ENCODE measurements at places on chromosomes 7 and 10. TPM values are rescaled to one million over a fixed set of nuclear protein-coding genes. Genes with fewer than 3 reads are reported as not detected.
A peak's percentile ranks its signal among the peaks of the same experiment; 100 is the strongest.

- no peak for DNase-seq
Observed at GRCh38 chr10:127881262-127881661, 11.5 kb downstream of the CLRN3 start.

DNA sequence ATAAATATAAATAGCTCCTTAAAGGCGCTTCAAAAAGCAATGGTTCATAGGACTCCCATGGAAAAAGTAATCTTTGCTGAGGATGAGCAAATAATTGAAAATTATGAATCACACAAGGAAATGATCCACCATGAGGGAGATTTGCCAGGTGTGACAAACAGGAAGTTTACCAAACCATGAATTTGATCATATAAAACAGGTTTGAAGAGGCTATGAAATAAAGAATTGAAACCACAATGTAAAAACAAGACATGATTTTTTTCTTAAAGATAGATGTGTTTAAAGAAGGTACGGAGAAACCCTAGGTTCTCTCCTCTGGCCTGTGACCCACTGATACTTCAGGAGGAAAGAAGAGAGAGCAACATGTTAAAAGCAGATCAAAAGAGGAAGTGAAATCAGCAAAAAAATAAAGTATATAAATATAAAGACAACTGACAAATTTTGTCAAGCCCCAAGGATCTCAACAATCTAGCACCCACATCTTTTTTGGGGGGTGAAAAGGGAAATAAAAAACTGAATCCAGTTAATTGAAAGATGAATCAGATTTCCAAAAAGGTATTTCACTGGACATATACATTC lies 111.3 kb upstream of the ASAH2 start:
- DNase-seq = no peak

NME8 gene
- not detected for total RNA-seq

HOXA6 gene
- total RNA-seq = 14.0 TPM

RPP30 gene
- 36.9 TPM for total RNA-seq

DNA sequence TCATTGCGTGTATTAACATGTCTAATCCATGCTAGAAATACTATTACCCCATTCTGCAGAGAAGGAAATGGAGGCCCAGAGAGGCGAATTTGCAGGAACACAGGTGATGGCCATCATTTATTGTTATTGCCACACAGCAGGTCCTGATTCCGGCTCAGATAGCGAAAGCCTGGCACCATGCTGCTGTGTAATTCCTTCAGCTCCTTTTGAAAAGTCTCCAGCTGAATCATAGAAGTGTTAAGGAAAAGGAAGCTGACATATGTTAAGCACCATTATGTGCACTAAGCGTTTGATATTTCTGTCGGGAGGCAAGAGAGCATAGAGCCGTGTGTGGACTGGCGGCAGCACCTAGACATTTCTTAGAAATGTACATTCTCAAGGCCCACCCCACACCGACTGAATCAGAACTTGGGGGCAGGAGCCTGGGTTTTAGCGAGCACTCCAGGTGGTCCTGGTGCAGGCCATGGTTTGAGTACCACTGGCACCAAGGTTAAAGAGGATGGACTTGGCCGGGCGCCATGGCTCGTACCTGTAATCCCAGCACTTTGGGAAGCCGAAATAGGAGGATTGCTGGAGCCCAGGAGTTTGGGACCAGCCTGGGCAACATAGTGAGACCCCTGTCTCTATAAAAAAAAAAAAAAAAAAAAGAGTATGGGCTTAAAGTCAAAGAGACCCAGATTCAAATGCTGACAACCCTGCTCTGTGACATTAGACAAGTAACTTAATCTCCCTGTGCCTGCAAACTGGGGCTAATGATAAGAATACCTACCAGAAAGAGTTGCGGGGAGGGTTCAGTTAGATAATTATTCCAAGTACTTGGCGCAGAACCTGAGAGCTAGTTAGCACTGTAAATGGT lies 52.2 kb downstream of the UNC5B start:
- DNase-seq = no peak

GRCh38 chr10:17747883-17748550 lies 4.0 kb upstream of the TMEM236 start:
- no peak for DNase-seq

CPA2 gene
- not detected for total RNA-seq

DNA sequence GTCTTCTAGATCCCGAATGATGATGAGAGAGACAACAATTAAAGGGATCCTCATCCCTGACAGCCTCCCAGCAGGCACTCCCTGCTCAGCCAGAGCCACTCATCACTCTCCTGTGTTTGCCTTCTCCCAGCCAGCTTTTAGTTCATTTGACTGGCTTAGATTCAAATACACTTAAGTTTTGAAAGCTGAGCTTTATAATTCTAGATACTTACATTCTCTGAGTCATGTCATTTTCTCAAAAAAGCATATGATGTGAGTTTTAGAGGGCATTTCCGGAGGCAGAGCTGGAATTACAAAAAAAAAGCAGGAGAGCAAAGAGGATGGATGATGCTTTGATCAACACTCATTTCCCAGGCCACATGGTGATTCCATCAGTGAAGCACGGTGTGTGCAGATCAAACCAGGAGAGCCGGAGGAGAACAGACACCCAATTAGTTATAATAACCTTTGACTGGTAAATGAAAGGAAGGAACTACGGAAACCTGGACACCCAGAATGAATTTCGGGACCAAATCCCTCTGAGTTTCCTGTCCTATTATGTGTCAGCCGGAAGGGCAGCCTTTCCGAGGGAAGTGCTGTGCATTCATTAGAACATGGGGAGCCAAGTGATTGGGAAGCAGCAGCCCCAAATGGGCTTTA lies 81.5 kb upstream of the HPS1 start:
- DNase-seq = no peak

DNA sequence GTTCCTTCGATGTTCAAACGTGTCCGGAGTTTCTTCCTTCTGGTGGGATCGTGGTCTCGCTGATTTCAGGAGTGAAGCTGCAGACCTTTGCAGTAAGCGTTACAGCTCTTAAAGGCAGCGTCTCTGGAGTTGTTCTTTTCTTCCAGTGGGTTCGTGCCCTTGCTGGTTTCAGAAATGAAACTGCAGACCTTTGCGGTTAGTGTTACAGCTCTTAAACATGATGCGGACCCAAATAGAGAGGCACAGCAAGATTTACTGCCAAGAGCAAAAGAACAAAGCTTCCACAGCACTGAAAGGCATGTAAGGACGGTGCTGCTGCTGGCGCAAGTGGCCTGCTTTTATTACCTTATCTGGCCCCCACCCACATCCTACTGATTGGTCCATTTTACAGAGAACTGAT lies 931.4 kb downstream of the IPMK start:
- no peak for DNase-seq

- no peak for DNase-seq
Observed at GRCh38 chr7:72196176-72196575, 216.0 kb downstream of the CALN1 start.

- DNase-seq = no peak
Observed at GRCh38 chr10:4215485-4215884, 430.5 kb upstream of the KLF6 start.

GRCh38 chr7:156458011-156458410 lies 182.6 kb upstream of the RNF32 start:
- DNase-seq = no peak

- no peak for DNase-seq
Observed at GRCh38 chr10:36163827-36164226, 521.7 kb upstream of the FZD8 start.

- DNase-seq = no peak
Observed at GRCh38 chr10:32771217-32771616, 186.8 kb downstream of the ITGB1 start.

GRCh38 chr7:67423065-67423464 lies 426.4 kb downstream of the TYW1 start:
- DNase-seq = no peak

DNA sequence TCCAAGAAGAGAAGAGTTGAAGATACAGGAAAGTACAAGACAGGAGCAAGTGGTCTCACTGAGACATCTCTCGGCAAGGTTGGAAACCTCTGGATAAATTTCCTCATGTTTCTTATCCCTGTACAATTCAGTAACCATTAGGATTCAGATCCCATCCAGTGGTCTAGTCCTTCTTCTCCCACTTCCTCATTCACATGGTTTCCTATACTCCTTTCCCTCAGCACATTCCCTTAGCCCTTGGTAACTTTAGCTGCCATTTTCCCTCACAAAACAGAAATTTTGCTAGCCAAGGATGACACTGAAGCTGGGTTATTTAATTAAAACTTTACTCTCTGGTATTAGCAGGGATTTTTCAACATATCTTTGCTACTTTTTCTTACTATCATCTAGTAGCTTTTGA lies 82.6 kb downstream of the CPED1 start:
- DNase-seq = no peak

- no peak for DNase-seq
Observed at GRCh38 chr10:131933696-131934086, 32.9 kb downstream of the PPP2R2D start.

PTER gene
- total RNA-seq = 15.5 TPM

GRCh38 chr10:70669015-70669414 lies 3.3 kb upstream of the ADAMTS14 start:
- DNase-seq = no peak

- no peak for DNase-seq
Observed at GRCh38 chr10:70448236-70448635, 6.8 kb upstream of the NODAL start.

GRCh38 chr7:67505449-67505848 lies 508.8 kb downstream of the TYW1 start:
- DNase-seq = no peak

DNA sequence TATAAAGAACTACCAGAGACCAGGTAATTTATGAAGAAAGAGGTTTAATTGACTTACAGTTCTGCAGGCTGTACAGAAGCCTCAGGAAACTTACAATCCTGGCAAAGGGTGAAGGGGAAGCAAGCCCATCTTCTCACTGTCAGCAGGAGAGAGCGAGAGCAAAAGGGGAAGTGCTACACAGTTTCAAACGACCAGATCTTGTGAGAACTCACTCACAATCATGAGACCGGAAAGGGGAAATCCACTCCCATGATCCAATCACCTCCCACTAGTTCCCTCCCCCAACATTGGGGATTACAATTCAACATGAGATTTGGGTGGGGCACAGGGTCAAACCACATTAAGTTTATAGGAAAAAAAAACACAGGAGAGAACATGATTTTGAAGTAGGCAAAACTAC lies 222.1 kb upstream of the SHH start:
- no peak for DNase-seq

TMEM176A gene
- 35.4 TPM for total RNA-seq

INA gene
- not detected for total RNA-seq

- no peak for DNase-seq
Observed at GRCh38 chr10:34333513-34333912, 481.6 kb downstream of the PARD3 start.

WEE2 gene
- total RNA-seq = not detected

- DNase-seq = no peak
Observed at GRCh38 chr7:87671-88070, 104.7 kb upstream of the FAM20C start.

DNA sequence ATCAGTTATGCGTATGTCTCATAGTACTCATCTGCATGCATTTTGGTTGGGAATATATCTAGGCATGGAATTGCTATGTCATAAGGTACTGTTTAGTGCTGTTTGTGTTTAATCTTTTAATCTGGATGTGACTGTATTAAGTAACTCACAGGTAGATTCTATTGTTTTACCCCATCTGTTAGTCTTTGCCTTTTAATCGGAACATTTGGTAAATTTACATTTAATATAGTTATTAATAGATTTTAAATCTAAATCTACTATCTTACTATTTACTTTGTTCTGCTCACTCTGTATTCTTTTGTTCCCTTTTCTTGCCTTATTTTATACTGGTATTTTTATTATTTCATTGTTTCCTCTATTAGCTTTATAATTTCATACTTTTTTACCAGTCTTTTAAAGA lies 10.6 kb upstream of the ITGA8 start:
- DNase-seq = no peak

DNA sequence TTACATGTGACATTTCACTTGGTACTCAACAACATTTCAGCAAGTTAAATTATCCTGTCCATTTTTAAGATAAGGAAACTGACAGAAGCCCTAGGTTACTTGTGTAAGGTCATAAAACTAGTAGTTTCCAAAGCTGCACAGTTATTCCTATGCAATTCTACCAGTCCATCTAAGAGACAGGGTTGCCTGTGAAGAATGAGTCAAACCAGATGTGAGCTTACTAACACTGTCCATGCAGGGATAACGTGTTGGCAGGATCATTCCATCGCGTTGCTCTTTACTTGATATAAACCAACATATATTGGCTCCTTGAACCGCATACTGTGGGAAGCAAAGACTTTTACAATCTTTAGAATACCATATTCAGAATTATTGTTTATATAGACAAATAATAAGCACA lies 280.9 kb upstream of the HGF start:
- no peak for DNase-seq

FAM241B gene
- total RNA-seq = 5.7 TPM

DNA sequence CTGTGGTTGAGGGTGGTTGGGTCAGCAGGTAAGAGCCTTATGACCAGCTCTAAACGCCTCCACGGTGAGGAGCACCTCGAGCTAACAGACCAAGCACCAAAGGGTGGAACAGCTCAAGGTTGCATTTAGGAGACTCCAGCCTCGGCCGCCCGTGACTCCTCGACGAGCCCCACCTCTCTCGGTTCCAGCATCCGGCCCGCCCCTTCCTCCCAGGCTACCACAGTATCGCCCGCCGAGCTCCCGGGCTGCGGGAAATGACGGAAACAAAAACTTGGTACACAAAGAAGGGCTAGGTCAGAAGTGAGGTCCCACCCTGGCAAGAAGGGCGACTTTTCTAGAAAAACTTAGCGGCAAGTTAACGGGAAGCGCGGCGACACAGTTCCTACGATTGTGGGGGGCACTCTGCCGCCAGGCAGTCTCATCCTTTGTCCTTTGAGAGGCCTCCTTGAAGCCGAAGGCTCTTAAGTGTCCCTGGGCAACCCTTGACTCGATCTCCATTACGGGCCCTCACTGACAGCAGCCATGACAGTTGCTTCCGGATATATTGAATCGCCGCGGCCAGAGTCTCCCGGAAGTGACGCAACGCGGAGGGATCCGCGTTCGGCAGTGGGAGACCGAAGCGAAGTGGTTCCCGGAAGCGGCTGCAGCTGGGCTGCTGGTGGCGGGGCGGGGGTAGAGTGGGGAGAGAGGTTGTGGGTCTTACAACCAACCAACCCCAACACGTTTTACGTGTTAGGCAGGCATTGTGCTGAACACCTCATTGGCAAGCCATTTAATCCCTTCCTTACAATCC lies 40.2 kb upstream of the ZNF518A start:
- peak; percentile 85 for DNase-seq

DNA sequence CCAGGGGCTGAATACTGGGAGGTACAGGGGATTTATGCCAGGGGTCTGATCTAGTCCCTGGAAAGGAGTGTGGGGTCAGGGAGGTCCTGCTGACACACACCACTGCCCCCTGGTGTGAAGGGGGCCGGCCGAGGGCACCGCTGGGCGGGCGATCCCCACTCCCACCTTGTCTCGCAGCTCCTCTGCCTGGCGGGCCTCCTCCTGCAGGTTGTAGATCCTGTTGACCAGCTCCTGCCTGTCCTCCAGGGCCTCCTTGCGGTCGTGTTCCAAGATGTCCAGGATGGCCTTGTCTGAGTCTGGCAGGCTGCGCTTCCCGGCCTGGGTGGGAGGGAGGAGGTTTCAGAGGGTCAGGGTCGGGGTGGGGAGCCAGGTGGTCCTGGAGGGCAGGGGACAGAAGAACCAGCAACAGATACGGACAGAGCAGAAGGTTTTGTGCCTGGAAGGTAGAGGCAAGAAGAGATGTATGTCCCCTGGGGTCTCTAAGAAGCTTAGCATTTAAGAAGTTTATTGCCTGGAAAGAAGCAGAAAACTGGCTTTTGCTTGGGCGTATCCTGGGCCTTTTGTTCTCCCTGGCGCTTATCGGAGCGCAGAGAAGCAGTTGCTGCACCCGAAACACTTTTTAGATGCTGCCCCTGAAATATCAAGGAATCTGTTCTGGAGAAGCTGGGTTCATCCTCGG lies 94.5 kb upstream of the GNA12 start:
- no peak for DNase-seq

- DNase-seq = no peak
Observed at GRCh38 chr10:81414038-81414437, 461.0 kb upstream of the NRG3 start.

All from tibial nerve (tissue), 4 donors.